ENCODE measurements at places on chromosomes 4 and X.

DNA sequence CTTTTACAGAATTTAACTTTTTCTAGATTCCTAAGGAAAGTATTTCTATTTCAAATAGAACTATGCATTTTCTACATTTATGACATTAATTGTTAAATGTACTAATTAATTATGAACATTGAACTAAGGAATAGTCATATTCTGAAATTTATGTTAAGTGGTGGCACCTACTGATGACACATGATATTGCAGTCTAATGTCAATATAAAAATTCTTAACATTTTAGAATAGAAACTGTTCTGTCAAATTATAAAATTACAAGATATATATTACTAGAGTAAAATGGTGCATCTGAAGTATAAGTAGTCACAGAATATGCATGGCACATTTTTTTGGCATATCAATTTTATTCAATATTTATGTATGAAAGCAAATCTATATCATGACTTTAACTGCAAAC, 40.2 kb upstream of the NDNF start:
- DNase-seq, result no peak

DNA sequence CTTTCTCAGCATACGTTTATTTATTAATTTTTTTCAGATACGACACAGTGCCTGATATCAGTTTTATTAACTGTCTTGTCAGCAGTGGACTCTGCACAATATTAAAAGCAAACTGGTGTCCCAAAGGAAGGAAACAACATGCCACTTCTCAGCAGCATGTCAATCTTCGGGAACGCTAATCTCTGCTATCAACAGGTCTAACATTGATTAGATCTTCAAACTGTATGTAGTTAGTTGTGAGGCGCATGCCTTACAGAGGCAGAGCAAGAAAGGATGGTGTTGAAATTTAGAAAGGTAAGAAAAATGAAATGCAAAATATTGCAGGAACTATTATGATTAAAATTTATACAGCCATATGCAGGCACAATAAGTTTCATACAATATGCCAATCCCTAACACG, 233.7 kb upstream of the NDST3 start:
- DNase-seq, result no peak

DNA sequence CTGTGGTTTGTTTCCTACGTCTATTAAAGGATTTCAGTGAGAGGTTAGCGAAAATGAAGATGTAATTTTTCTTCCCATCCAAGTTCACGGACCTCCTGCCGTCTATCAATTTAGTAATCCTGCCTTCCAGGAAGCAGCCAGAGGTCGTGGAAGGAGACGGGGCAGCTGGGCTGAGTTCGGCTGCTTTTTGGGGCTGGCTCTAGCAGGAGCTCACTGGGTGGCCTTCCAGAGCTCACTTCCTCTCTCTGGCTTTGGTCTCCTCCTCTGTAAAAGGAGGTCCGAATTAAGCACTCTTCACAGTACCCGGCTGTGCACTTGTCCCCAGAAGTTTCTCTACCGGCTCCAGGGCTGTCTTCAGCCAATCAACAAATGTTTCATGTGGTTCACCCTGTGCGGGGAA, 295.4 kb downstream of the BCOR start:
- no peak for DNase-seq

DNA sequence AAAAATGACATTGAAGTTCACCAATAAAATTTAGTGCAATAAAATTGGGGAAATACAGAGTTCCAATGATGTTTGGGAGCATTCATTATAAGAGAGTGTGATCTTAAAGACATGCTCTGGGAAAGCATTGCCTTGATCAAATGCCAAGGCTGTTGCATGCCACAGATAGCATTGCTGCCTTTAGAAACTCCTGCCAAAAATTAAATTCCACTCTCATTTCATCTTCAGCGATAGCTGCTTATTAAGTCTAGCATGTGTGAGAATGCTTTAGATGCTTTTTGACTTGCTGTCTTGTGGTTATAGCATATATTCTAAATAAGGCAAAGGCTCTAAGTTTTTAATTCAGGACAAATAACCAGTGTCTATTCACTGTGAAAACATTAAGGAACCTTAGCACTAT, 49.3 kb downstream of the NPNT start:
- no peak for DNase-seq

- DNase-seq, result no peak
These were observed 9.9 kb downstream of the ZNF157 start for GRCh38 chrX:47380268-47380667.

DNA sequence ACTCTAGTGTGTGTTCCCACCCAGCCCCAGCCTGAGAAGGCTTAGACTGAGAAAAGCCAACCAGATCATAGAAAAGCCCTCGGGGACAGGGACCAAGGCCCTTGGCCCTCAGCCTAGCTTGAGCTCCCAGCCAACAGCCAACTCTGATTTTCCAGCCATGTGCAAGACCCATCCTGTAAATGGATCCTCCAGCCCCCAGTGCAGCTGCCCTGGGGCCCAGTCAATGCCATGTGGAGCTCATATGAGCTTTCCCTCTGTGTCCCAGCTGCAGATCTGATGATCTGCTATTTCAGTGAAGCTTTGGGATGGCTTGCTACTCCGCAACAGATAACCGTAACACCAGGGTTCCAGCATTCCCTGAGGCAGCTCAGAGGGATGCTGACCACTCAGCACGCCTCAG, 40.5 kb upstream of the CDKN2AIP start:
- DNase-seq, result no peak

DNA sequence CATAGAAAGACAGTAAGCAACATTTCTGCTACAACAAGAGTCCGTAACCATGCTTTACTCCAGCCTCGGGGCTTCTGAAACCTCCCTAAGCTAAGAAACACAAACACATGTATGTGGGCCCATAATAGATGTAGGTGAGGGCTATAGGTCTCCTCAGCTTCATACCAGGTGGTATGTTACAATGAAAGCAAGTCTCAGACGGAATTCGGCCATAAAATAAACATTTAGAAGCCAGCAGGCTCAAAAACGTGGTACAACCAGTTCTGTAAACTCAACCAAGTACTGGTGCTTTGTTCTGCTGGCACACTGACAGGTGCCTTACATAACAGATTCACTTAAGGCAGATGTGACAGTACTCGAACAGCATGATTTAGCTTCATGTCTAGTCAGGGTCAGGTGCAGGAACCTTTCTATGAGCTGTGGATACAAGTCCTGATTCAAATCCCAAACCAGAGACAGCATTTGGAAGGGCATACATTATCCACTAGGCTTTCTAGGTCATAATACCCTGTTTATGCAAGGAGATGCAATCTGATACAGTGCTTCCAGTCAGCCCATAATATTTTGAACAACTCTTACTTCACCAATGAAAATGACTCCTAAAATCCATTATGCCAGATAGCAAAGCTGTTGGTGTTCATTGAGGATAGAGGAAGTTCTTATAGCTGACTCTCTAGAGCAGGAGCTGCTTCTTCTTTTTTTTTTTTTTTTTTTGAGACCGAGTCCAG, 113.8 kb upstream of the ENPP6 start:
- DNase-seq, result no peak

DNA sequence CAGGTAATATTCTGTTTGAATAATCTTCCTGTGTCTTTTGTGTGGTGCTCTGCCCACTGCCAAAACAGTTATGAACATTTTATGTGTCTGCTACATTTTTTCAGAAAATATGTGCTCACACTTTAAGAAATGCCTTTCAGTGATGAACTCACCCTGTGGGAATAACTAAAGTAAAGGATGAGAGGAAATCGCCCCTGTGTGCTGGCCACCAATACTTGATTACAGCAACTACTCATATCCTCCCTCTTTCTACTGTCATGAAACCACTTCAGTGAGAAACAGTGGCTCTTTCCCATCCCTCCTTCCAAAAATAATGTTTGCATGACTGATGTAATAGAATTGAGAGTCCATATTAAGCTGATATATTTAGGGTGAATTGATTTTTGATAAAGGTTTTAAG, 900.9 kb downstream of the RAB28 start:
- DNase-seq, result no peak

DNA sequence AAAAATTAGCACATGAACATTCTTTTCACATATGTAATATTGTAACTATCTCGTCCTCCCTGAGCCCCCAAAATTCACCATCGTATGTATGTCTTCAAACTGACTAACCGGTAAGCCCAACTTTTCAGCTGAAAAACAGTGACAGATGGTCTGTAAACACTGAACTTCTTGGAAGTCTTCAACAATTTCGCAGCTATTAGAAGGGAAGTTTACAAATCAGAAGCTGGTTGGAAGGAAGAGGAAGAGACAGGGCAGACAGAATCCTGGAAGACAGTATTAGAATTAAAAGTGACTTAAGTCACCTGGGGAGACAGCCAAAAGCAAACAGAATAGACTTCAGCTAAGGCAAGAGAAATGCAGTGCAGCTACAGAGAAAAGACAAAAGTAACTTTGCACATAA, 858.4 kb downstream of the ADGRL3 start:
- no peak for DNase-seq

GRCh38 chrX:9482408-9482807, 17.6 kb downstream of the TBL1X start:
- no peak for DNase-seq

DNA sequence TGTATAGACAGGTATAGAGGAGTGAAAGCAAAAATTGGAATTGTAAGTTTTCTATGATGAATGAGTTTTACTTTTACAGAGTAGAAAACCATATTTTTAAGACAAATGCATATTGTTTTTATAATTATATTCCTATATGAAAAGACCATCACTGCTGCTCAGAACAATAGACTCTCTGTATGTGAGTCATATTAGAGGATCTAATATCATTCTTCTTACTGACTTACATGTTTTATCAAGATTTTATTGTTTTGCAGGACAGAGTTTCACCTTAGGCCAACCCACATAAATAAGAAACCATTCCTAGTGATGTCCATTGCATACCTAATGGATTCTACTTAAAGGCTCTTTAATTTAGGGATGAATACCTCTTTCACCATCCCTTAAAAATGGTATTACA, 88.6 kb downstream of the NR3C2 start:
- DNase-seq, result no peak

DNA sequence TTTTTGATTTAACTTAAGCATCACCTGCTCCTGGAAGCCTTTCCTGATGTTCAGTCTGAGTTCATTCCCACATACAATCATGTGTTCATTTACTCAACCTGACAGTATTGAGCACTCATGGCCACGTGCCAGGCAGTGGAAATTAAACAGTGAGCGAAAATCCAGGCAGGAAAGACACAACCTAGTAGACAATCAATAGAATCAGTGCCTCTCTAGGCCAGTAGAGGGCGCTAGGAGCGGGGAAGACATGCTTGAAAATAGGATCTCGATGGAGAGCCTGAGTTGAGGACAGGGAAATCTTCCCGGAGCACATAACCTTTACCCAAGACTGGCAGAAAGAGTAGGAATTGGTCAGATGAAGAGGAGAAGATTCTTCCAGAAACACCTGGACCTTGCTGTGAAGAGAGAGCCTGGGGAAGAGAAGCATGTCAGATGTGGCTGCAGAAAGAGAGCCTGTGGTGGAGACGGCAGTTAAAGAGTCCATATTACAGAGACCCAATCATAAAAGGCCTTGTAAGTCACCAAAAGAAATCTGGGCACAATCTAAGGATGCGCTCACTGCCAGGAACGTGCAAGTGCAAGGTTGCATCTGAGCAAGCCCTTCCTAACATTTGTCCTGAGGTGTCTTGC, 103.5 kb downstream of the LDB2 start:
- peak; percentile 32 for DNase-seq

GRCh38 chr4:8866828-8867623, 4.6 kb downstream of the HMX1 start:
- no peak for DNase-seq

GRCh38 chrX:15512401-15512965, 11.9 kb downstream of the BMX start:
- no peak for DNase-seq
